Activated CD4-positive, alpha-beta T cell treated with anti-CD3 and anti-CD28 coated beads, Interleukin-2, amount 50 U/mL, for 1 hour (primary cell): ENCODE measurements at places on chromosomes 7 and 10.

GRCh38 chr10:48801001-48801421 lies 116.3 kb downstream of the WDFY4 start:
- DNase-seq, result no peak

DNA sequence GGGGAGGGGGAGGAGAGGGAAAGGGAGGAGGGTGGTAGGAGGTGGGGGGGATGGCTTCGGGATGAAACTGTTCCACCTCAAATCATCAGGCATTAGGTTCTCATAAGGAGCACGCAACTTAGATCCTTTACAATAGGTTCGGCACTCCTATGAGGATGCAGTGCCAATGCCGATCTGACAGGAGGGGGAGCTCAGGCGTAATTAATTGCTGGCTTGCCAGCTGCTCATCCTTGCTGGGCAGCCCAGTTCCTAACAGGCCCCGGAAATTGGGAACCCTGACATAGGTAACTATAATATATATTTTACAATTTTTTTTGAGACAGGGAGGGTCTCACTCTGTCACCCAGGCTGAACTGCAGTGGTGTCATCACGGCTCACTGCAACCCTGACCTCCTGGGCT lies 118.8 kb upstream of the SFMBT2 start:
- no peak for DNase-seq

DNA sequence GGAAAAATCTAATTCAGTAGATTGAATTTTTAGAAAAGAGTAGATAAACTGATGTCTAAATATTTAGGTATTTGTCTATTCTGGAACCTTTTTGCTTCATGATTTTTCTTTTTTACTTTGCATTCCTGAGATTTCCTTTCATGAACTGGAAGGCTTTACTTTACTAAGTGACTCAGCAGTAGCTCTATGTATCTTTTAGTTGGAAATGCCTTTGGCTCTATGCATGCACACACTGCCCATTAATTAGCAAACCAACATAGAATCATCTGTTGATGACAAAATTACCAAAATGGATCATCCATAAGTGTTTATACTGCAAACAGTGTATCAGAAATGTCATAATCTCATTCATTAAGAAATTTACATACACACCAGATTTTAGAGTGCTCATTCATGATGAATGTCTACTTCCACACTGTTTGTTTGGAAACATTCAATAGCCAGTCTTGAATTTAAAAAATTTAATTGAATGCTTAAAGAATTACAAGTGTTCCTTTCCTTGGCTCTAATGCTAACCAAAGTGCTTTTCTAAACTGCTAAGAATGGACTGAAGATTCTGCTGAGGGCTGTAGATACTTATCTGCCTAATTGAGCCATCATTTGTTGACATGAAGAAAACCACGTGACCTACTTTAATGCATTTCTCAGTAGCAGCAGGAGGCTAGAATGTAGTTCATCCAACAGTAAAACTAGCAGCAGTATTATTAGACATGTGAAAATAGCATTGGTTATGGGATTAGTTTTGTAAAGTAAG lies 282.0 kb downstream of the ADK start:
- no peak for DNase-seq

GRCh38 chr10:54903745-54904144 lies 102.7 kb upstream of the PCDH15 start:
- DNase-seq, result no peak

DNA sequence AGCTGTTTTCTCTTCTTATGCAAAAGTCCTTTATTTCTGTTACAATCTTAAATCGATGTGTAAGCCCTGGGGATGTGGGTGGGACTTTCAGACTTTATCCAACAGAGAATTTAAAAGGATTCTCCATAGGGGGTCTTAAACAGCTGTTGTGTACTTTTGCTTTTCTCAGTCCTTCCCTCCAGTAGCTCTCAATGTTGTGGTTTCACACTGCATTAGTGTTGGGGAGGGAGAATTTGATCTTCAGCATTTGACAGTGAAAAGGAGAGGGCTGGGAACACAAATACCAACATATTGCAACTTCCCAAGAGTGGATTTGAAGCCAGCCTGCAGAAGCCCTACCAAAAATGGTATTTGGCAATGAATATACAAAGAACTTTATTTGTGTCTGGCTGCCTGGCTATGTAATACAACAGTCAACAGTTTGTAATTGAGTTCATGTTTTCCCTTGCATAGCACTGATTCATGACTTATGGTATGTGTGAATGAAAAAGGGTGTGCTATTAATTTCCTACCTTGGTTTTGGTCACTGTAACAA lies 80.1 kb upstream of the CAPZA2 start:
- no peak for DNase-seq

- DNase-seq, result no peak
Observed at GRCh38 chr10:112374724-112375541, 1.0 kb downstream of the ACSL5 start.

DNA sequence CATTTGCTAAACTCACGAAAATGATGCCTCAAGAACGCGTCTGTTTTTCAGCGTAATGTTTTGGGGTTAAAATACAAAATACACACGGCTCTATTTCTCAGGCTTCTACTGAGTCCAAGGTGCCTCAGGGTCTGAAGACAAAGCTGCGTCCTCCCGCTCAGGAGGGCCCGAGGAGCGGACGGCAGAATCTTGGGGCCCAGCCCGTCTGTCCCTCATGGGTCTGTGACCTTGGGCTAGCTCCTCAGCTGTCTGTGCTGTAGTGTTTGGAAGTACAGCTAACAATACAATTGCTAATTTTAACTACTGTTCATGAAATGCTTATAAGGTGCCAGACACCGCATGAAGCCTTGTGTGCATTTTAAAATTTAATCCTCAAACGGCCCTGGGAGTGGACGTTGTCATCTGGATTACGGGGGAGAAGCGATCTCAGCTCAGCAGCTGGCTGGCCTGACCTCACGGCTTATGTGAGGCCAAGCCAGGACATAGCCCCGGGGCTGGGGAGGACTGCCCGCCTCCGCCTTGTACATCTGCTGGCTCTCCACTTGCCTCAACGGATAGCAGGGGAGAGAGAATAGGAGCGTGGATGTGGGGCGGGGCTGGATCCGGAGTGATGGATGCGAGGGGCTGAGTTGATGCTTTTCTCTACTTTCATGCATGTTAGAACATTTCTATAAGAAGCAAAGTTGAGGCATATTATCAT lies 357.4 kb downstream of the GLRX3 start:
- DNase-seq, result no peak

DNA sequence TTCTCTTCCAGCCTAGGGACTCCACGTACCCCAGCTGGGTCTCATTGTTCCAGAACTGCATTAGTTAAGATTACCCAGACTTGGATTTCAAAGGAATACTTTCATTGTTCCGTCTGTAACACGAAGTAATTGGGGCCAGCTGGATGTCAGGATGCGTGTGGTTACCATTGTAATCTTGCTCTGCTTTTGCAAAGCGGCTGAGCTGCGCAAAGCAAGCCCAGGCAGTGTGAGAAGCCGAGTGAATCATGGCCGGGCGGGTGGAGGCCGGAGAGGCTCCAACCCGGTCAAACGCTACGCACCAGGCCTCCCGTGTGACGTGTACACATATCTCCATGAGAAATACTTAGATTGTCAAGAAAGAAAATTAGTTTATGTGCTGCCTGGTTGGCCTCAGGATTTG lies 21.0 kb downstream of the LRRC17 start:
- no peak for DNase-seq

DNA sequence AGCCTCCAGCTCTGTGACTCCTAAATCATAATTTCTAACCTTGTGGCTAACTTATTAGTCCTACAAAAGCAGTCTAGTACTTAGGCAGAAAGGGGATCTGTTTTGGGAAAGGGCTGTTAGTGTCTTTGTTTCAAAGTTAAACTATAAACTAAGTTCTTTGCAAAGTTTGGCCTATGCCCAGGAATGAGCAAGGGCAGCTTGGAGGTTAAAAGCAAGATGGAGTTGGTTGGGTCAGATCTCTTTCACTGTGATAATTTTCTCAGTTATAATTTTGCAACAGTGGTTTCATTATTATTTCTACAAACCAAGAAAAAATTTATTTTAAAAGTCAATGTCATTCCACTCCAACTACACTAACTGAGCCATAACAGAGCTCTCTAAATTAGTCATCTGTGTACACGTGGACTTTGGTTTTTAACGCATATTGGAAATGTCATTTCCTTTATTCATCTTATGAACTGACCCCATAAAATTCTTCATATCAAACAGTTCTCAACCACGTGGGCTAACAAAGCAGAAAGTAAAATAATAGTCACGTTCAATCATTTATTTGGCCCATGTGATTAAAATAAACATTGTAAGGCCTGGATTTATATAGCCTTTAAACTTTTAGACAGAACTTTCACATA lies 143.2 kb upstream of the C7orf33 start:
- DNase-seq, result no peak

GRCh38 chr7:156005202-156005691 lies 193.0 kb upstream of the SHH start:
- no peak for DNase-seq

GRCh38 chr10:28677888-28678686 lies 766 bp downstream of the BAMBI start:
- peak; percentile 8 for DNase-seq

DNA sequence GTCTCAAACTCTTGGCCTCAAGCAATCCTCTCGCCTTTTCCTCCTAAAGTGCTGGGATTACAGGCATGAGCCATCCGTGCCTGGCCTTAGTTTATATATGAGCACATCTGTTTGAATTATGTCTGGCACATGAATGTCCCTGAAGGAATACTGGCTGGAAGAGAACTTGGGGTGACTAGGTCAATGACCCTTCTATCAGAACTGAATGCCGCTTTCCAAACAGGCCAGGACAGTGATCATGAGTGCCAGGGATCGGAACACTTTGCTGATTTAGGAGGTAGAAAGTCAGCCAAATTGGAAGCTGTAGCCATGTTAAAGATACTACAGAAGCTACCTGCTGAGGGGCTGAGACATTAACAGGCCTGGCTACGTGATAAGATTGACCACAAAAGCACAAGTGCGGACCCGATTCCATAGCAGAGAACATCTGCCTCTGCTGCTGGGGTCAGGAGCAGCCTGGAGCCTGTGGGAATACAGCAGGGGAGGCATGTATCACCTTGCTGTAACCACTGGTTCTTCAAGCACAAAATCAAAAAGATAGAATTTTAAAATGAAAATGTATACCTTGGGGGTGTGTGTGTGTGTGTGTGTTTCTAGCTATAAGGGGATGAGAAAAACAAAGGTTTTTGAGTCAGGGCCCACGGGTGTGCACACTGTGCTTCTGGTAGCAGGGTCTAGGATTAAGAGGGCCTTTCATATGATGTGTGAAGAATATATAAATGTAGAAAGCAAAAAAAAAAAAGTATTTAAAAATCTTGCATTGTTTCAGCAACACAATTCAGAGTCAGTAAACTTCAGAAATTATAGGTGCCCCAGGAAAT lies 293.7 kb downstream of the BBS9 start:
- no peak for DNase-seq

- DNase-seq, result no peak
Observed at GRCh38 chr10:7027913-7028808, 382.7 kb downstream of the SFMBT2 start.

- DNase-seq, result no peak
Observed at GRCh38 chr10:80453056-80453841, 861 bp upstream of the TSPAN14 start.

- DNase-seq, result no peak
Observed at GRCh38 chr10:118628397-118628796, 32.9 kb upstream of the PRLHR start.

- DNase-seq, result no peak
Observed at GRCh38 chr10:89171263-89171872, 35.7 kb downstream of the CH25H start.

- DNase-seq, result no peak
Observed at GRCh38 chr10:102188298-102188940, 36.2 kb downstream of the NOLC1 start.

GRCh38 chr10:111709603-111710002 lies 474.0 kb downstream of the GPAM start:
- DNase-seq, result no peak

DNA sequence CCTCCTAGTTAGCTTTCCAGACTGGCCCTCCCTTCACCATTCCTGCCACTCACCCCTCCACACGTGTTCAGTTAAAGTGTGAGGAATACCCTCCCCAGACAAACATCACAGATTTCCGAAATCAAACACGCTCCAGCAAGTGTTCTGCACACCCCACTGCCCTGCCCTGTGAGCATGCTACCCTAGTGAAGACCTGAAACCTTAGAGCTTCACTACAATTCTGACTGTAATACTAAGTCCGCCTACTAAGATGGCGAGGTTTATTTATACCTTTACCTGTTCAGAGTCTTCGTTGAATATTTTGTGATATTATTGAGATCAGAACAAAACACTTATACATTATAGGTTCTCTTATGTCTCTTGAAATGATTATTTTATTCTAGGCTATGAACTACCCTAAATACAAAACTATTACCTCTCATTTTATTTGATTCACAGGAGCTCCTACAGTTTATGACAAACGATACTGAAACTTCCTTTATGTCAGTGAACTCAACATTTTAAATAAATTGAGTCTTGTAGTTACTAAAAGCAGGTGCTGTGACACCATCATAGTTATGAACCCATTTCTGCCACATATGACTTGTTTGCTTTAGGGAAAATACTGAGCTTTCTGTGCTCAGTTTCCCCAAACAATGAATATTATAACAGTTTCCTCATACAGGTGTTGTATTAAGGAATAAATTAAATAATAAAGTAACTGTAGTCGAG lies 8.6 kb downstream of the SCIN start:
- no peak for DNase-seq

DNA sequence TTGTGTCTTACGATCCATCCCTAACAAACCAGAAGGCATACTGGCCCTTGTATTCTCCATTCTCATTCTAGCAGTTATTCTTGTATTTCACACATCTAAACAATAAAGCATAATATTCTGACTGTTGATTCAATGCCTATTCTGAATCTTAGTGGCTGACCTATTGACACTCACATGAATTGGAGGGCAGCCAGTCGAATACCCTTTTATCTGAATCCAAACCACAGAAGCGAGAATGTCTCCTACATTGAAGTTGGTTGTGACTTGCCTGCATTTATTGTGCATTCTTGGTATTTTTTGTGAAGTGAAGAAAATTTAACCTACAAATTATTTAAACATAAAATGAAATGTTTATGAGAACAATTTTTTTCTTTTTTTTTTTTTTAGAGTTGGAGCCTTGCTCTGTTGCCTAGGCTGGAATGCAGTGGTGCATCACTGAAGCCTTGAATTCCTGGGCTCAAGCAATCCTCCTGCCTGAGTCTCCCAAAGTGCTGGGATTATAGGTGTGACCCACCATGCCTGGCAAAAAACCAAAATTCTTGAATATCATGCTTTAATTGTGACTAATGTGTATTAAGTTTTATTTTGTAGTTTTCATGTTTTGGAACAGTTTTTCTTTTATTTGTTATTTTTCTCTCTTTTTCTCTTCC lies 22.7 kb downstream of the EXOC4 start:
- DNase-seq, result no peak

DNA sequence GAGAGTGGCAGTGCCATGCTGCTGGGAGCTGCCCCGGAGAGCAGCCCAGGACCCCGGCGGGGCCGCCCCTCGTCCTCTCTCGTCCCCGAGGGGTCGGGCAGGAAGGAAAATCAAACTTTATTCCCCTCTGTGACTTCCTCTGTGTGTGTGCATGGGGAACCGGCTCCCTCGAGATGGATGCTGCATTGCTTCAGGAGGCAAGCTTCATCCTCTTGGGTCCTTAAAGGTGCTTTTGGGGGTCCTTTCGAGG lies 726 bp downstream of the MCU start:
- no peak for DNase-seq
